Occipital lobe (tissue), 3 donors: ENCODE measurements at places on chromosomes 16 and 17.

DNA sequence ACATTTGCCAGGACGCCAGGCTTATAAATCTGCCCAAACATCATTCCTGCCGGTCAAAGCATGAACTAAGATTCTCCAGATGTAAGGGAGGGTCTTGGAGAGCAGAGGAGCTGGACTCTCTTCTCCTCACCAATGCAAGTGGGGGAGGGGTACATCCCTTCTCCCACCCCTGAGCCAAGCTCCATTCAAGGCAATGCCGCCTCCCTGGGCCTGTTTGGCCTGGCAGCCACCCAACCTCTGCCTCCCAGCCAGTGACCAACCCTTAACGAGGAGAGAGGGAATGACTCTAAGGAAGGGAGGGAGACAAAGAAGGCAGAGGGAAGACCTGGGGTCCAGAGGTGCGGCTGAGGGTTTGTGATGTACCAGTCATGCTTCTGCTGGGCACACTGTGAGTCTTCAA lies 13.8 kb downstream of the C17orf50 start:
- DNase-seq, result no peak

DNA sequence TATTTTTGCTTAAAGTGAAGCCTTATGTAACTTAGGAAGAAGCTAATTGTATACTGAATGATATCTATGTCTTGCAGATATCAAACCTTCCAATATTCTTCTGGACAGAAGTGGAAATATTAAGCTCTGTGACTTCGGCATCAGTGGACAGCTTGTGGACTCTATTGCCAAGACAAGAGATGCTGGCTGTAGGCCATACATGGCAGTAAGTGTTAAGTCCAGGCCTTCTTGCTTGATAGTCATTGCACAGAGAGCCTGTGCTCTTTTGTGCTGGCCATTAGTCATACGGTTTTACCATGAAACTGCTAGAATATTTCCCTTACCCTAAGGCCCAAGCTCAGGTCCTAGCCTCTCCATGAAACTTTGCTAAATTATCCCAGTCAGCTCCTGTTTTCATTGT lies 92.5 kb downstream of the MAP2K4 start:
- no peak for DNase-seq

GRCh38 chr16:59238246-59238645 lies 504.1 kb upstream of the GOT2 start:
- no peak for DNase-seq

GRCh38 chr16:84324434-84325262 lies 30.0 kb downstream of the WFDC1 start:
- DNase-seq, result no peak

DNA sequence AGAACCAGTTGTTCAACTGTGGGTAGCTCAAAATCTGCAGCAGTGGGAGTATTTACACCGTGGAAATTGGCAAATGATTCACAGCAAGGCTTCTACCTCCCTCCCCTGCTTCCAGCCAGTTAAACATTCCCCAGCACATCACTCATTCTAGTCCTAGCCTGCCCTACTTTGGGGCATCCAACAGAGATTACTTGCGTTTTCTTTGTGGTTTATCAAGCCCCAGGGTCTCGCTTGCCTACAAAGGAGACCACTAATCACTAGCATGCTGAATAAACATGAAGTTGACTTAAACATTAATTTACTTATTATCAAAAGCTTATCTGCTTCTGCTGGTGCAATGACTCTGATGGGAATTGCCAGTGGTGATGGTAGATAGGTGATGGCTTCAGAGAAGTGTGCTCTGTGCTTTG lies 94.5 kb downstream of the MARF1 start:
- DNase-seq, result no peak

- DNase-seq, result no peak
Observed at GRCh38 chr17:49637050-49637449, 40.8 kb downstream of the SPOP start.

- DNase-seq, result no peak
Observed at GRCh38 chr16:89449726-89450335, 40.5 kb downstream of the ANKRD11 start.
